GF-D8 (cell line): ENCODE measurements at places on chromosomes 6 and 20.

- DNase-seq: no peak
Observed at GRCh38 chr6:170011204-170012036, 260.0 kb downstream of the ERMARD start.

DNA sequence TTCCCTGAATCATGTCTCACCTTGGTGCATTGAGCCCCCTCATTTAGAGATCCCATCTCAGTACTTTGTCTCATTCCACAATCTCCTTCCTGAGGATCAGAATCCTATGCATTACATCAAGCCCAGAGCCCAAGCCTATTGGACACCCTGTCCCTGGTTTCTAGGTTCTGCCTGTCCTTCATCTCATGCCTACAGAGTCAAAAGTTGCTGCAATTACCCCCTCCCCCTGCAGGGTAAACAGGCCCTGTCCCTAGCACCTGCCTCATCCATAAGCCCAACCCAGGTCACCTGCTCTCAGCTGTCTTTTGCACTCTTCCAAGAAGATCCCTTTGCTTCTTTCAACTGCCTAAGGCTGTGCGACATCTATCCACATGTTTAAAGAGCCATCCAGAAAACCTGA, 93.9 kb downstream of the SPTLC3 start:
- DNase-seq: no peak

GRCh38 chr6:166782520-166782919, 155.5 kb upstream of the RPS6KA2 start:
- DNase-seq: no peak

GRCh38 chr6:64288351-64288750, 652.7 kb downstream of the PHF3 start:
- DNase-seq: no peak

DNA sequence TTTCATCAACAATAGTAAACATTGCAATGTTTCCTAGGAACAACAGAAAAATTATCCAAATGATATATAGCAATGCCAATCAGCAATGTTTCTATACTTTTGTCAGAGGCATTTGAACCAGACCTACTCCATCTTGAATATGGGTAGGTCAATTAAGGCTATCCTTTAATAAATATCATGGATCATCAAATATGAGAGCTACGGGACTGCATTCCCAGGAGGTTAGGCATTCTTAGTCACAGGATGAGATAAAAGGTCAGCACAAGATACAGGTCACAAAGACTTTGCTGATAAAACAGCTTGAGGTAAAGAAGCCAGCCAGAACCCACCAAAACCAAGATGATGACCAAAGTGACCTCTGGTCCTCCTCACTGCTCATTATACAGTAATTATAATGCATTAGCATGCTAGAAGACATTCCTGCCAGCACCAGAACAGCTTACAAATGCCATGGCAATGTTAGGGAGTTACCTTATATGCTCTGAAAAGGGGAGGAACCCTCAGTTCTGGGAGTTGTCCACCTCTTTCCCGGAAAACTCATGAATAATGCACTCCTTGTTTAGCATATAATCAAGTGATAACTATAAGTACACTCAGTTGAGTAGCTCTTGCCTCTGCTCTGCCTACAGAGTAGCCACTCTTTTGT, 8.6 kb upstream of the SERPINB6 start:
- DNase-seq: no peak

- DNase-seq: no peak
Observed at GRCh38 chr20:35012227-35013069, 56.8 kb downstream of the MYH7B start.

DNA sequence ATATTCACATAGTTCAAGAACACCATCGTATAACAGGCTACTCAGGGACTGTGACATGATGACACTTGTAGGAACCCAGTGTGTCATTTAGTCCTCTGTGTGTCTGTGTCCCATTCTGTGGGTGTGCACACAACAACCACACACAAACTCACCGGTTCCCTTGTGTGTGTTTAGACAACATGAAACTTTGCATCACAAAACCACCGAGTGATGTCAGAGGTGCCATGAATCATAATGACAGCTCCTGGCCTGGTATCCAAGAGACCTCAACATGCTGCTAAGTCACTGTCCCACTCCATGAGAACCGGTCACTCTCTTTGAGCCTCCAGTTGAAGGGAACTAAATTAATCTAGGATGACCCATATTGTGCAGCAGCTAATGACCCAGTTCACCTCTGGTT, 421.3 kb downstream of the PREX1 start:
- DNase-seq: no peak

- DNase-seq: no peak
Observed at GRCh38 chr6:169794317-169795055, 43.1 kb downstream of the ERMARD start.

- no peak for DNase-seq
Observed at GRCh38 chr20:40654876-40655275, 34.2 kb downstream of the MAFB start.

DNA sequence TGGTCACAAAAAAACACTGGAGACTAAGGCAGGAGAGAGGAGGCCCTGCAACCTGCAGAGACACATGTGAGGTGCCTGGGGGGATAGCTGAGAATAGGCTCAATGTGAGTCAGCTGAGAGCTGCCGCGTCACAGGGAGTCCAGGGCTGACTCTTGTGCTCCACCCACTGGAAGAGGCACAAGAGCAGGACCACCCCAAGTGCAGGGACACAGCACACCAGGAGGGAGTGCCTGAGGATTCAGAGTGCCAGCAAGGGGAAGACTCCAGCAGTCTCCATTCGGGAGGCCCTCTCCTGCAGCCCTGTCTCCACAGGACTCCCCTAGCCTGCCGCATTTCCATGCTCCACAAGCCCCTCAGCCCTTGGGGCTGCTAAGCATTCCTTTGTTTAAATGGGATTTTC, 105.5 kb downstream of the HUS1B start:
- DNase-seq: no peak

DNA sequence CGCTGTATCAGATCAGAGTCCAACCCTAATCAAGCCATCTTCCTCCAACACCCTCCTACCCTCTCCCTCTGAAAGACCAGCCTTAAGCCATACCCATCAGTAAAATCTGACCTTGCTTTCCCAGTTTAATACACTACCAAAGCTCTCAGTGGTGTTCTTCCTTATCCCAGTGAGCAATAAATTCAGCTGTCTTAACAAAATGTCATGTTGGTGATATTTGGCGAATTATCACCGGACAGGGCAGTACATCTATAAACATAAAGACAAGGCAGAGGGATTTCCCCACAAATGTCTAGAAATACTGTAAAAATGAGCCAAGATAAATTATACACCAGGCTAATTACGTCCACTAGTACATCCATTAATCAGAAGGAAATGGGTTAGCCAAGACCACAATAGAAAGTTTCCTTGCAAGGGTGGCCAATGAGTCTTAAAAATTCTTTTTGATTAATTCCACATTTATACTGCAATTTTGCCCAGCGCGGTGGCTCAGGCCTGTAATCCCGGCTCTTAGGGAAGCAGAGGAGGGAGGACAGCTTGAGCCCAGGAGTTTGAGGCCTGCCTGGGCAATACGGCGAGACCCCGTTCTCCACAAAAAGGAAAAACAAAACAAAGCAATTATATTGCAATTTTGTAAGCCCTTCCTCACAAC, 905 bp downstream of the RARS2 start:
- no peak for DNase-seq

GRCh38 chr6:15246666-15247499, 1.0 kb downstream of the JARID2 start:
- no peak for DNase-seq
